ENCODE measurements at places on chromosomes 2 and 18.
A peak's percentile ranks its signal among the peaks of the same experiment; 100 is the strongest.

- DNase-seq = no peak
Observed at GRCh38 chr2:233814056-233814835, 36.1 kb downstream of the MROH2A start.

GRCh38 chr2:16215902-16216557 is 275.7 kb downstream of the MYCN start:
- DNase-seq = no peak

DNA sequence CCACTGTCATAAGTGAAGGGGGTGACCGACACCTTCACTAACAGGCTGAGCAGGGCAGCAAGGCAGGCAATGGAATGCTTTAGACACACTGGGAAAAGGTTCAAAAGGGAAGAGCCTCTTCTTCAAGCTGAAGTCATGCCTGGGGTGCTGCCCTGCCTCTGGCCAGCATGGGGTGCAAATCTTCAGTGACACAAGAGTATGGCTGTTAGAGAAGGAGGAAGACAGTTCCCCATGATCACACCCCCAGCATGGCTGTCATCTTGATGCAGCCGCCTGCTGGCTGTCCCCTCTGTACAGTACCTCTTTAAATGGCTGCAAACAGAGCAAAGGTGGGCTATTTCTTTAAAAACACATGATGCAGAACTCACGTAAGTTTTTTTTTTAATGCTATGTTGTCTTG is 71.9 kb downstream of the INPP4A start:
- no peak for DNase-seq

DNA sequence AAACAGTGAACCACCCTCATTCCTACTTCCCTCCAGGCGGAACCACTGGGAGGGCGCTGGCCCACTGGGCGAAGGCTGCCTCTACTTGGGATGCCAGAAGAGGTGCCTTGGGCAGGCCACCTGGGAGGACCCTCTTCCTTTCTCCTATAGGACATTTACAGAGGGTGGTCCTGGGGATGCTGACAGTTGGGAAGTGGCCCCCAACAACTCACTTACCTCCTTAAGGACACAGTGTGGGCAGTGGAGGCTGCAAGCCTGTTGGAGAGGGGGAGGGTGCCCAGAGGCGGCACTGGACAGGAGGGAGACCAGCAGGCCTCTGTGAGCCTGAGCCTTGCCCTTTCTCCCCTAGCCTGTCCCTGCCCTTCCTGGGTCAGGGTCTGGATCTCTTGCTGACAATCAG is 346.4 kb upstream of the HS6ST1 start:
- DNase-seq = no peak

GRCh38 chr18:22711192-22711685 is 221.9 kb upstream of the RBBP8 start:
- DNase-seq = no peak

GRCh38 chr18:59055345-59056032 is 84.2 kb upstream of the SEC11C start:
- DNase-seq = no peak

- DNase-seq = no peak
Observed at GRCh38 chr18:8937160-8938094, 165.1 kb upstream of the NDUFV2 start.

DNA sequence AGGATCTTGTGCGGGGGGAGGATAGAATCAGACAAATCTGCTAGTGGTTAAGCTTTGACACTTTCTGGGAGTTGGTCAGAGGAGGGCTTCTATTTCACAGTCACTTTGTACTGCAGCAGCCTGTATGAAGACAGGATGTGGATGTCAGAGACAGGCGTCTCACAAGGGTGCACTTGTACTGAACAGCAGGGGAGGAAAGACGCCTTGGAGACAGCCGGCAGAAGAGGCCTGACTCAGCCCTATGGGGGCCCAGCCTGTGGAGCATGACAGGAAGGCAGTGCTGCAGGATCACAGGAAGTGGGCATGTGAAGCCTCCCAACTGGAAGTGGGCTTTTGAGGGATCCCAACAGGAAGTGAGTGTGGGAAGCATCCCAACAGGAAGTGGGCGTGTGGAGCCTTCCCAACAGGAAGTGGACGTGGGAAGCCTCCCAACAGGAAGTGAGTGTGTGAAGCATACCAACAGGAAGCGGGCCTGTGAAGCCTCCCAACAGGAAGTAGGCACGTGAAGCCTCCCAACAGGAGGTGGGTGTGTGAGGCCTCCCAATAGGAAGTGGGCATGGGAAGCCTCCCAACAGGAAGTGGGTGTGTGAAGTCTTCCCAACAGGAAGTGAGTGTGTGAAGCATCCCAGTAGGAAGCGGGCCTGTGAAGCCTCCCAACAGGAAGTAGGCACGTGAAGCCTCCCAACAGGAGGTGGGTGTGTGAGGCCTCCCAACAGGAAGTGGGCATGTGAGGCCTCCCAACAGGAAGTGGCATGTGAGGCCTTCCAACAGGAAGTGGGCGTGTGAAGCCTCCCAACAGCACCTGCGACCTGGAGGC is 212.3 kb downstream of the SNTG2 start:
- DNase-seq = no peak

- DNase-seq = no peak
Observed at GRCh38 chr2:45698554-45698953, 47.1 kb downstream of the PRKCE start.

DNA sequence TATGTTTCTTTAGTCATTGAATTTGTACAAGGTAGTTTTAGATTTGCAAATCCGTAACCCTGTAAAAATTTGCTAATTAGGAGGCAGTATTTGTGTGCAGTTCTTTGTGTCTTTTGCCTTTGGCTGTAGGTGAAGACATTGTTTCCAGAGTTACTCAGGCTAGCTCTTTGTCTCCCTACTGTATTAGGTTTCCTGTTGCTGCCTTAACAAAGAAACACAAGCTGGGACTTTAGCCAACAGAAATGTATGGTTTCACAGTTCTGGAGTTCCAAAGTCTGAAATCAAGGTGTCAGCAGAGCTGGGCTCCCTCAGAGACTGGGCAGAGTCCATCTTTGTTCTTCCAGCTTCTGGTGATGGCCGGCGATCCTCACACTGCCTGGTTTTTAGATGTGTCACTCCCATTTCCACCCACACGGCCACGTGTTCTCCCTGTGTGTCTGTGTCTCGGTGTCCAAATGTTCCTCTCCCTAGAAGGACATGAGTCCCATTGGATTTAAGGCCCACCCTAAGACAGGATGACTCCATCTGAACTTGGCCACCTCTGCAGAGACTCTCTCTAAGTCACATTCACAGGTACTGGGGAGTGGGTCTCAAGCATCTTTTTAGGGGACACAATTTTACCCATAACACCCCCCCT is 309.7 kb downstream of the GALR1 start:
- DNase-seq = no peak

GRCh38 chr18:22378672-22379282 is 38.9 kb downstream of the CTAGE1 start:
- no peak for DNase-seq

DNA sequence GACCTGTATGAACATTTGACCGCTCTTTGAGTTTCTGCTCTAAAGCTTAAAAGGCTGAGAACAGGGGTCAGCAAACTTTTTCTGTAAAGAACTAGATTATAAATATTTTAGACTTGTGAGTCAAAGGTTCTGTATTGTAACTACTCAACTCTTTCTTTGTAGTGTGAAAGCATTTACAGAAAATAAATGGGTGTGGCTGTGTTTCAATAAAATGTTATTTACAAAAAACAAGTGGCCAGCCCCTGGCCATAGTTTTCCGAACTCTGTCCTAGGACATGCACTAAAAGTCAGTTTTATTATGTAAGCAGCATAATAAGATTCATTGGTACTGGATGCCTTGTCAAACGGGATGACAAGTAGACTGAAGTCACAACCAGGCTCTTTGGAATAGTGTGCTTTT is 434.9 kb downstream of the ZEB2 start:
- no peak for DNase-seq

- peak; percentile 64 for DNase-seq
Observed at GRCh38 chr2:133718688-133719201, 150.5 kb upstream of the NCKAP5 start.

GRCh38 chr18:35933982-35934381 is 38.5 kb upstream of the RMP24 start:
- DNase-seq = no peak

- DNase-seq = no peak
Observed at GRCh38 chr2:193810533-193810932, 1615.8 kb upstream of the TMEFF2 start.

DNA sequence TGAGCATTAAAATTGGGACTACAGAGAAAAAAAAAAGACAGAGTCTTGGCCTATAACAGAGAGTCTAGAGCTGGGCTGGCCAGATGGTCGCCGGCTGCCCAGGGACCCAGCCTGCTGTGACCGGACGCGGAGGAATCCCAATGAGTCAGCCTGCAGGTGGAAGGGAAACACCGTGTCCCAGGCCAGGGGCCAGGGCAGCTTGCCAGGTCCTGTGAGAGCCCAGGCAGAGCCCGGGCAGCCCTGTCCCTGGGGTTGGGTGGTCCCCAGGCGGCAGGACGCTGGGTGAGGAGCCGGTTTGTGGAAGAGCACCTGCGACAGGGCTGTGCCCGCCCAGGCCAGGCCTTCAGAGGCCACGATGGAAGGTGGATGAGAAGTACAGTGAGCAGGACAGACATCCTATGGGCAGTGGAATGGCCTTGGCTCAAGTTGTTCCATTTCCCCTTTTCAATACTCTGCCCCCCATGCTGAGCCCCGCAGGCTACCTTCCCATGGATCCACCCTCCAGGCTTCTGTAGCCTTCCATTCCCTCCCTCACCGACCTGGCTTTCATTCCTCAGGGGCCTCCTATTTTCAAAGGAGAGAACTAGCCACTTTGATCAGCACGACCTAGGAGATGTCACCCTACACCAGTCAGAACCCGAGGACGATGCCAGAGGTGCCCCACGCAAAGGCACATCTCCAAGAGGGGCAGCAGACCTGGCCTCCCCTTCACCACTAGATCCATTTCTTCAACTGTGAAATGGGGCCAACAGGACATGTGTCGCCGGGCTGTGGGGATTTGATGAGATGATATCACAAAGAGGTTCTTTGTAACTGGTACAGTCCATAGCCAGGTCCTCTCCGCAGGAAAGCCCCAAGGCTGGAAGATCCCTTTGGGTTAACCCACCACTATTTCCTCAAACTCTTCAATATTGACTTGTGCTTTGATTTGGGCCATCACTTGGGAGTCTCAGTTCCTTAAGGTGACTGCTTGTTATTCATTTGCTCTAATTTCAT is 87.5 kb downstream of the POLR1A start:
- no peak for DNase-seq

DNA sequence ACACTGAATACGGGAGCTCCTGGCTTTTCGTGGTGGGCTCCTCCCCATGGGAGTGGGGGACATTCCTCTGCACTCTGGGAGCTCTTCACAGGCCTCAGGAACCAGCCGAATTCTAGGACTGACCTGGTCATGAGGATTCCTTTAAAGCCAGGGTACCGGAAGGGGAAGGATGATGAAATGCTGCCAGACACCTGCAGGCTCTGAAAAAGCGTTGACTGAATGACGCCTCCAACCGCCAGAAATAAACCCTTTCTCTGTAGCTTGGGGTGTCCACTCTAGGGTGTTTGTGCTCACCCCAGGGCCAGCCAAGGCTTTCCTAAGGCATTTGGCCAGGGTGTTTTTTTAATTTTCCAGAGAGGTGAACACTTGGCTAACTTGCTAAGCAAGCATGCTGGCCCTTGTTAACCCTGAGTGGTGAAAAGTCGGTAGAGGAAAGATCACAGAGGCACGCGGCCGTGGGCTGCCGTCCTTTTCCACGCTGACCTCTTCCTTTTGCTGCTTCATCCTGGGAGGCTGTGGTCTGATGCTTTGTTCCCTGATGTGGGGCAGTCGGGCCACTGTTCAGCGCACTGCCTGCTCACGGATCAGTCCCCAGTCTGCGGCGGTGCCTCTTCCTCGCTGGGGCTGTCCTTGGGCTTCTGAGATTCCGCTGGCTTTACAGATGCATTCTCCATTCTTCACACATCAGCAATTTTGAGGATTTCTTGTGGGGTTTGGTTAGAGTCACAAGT is 32.0 kb downstream of the IMPA2 start:
- DNase-seq = no peak

GRCh38 chr2:123715467-123715982 is 309.6 kb upstream of the CNTNAP5 start:
- no peak for DNase-seq

DNA sequence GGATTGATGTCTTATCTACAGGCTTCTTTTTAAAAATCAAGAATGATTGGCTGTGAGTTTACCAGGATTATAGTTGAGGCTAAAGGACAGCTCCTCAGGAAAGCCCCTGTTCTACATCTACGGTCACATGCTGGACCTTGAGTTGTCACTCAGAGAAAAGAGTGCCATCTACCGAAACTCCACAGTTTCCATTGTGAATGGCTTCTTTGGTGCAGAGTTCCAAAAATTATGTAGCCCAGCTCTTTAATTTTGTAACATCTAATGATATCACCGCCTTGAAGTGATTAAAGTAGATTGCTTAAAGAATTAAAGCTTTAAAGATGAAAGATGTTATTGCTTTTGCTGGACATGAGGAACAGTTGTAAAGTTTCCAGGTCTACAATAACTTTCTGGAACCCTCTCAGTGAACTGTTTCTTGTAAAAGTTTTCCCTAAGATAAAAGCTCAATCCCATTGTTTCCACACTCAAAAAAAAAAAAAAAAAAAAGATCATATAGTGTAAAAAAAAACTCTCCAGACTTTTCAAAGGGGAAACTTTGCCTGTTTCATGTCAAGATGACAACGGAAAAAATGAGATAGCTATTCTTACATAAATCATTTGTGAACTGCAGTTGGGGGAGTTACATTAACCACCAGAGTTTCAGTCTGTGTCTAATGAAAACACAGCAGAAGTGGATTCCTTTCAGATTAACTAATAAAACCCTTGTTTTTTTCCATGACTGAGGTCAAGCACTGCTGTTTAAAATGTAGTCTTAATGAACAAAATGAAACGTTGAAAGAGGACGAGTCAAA is 4.3 kb downstream of the COL3A1 start:
- no peak for DNase-seq

- no peak for DNase-seq
Observed at GRCh38 chr2:180004731-180005130, 2.4 kb downstream of the CWC22 start.

DNA sequence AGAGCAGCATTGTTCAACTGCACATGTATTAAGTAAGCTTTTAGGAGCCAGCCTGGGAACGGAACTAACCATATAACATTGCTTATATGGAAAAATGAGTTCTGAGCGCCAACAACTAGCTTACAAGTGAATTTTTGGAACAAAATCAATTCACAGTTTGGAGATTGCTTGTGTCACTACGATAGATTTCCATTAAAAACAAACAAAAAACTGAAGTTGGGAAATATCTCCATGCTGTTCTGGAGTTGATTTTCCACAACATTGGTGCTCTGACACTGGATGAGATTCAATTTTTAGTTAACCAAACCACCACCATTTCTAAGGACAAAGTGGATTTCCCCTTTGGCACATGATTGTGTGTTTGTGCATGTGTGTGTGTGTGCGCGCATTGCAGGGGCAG is 56.9 kb upstream of the ZNF397 start:
- DNase-seq = no peak

GRCh38 chr18:23453680-23454058 is 582 bp downstream of the RIOK3 start:
- DNase-seq = no peak

GRCh38 chr2:33555681-33556080 is 43.4 kb downstream of the FAM98A start:
- DNase-seq = no peak

- no peak for DNase-seq
Observed at GRCh38 chr2:180367815-180368214, 360.7 kb upstream of the CWC22 start.

Measured in cerebellar nuclear complex (tissue), 1 donor.